Activated T-cell treated with anti-CD3 and anti-CD28 coated beads, Interleukin-2, amount 50 U/mL, for 1 hour (primary cell): ENCODE measurements at places on chromosomes 2 and 18.

DNA sequence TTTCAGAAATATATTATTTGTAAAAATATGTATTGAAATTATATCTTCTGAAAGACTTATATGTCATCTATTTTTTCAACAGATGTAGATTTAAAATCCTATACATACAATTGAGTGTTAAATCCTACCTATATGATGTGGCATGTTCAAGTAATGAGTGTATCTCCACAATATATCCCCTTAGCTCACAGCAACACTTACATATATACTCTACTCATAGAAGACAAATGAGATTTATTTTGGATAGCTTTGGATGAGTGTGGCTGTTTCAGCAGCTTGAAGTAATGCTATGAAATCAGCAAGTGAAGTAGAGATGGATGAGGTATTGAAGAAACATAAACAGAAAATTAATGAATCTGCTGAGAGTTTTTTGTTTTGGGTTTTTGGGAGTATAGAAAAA, 263.1 kb downstream of the ARHGAP15 start:
- DNase-seq, result no peak

- no peak for DNase-seq
These were observed 195.6 kb downstream of the MYCN start for GRCh38 chr2:16135913-16136310.

GRCh38 chr2:191740016-191740419, 62.1 kb downstream of the NABP1 start:
- no peak for DNase-seq

GRCh38 chr18:23200756-23201155, 65.5 kb downstream of the CABLES1 start:
- DNase-seq, result no peak

DNA sequence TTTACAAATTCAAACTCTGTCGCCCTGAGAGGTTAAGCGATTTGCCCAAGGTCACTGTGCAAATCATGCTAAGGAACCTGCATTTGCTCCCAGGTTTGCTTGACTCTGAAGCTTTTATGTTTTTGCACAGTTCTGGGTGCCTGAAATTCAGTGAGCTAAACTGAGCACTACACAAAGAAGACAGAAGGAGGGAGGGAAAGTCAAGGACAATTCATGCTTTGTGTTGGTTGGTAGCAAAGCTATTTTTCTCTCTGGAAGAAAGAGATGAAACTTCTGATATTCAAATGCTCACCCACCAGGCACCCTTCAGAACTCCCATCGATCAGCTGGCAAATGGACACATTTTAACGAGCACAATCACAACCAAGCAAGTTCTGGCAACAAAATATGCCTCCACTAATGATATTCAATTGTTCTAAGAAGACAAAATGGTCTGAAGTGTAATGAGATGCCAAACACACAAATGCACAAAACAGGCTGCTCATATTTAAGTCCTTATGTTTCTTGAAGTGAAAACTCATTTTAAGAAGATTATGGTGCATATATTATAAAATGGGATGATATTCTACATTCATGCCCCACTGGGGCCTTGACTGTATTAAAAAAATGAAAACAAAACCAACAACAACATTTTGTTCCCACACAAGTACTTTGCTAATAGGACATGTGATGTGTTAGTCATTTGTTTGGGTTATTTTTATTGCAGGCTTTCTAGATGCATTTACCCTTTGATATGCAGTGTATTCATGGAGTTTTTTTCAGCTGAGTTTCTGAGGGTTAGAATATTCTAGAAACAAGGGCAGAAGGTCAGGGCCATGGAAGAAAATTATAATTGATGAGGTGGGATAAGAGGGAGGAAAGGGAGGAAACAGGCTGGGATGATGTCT, 445.6 kb upstream of the CELF4 start:
- no peak for DNase-seq

DNA sequence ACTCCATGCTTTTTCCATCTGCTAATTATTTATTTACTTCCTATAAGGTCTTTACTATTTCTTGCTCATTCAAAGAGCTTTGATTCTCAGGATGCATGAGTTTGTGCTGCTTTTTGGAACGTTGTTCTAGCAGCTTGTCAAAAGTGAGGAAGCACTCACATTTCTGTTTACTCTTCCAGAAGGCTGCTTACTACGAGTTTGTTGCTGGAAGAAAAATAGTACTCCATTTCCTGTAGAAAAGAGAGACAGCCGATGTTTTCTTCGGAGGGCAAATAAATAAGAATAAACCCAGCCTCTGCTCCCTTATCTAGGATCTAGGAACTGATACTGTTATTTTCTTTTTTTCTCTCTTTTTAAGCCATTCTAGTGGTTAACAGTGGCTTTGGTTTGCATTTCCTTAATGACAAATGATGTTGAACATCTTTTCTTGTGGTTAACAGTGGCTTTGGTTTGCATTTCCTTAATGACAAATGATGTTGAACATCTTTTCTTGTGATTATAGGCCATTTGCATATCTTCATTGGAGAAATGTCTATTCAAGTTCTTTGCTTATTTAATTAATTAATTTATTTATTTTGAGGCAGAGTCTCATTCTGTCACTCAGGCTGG, 20.5 kb downstream of the CYP27A1 start:
- no peak for DNase-seq

- DNase-seq, result no peak
These were observed 1.4 kb downstream of the WNT6 start for GRCh38 chr2:218860950-218861381.

DNA sequence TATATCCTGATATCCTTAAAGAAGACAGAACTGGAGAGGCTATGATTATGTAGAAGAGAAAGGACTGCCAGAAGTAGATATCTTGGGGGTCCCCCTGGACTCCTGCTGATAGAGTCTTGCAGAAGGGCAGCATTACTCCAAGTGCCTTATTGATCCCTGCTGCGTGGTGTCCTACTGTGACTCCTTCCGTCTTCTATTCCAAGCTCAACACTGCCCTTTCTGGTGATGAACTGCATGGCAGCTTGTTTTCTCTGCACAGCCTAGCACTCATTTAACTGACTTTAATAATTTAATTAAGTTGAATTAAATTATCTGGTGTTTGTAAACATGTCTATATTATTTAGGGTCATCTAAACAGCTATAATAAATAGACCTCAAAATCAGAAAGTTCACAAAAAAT, 194.1 kb upstream of the DSEL start:
- no peak for DNase-seq

- no peak for DNase-seq
These were observed 605.4 kb downstream of the BCL11A start for GRCh38 chr2:59947917-59948541.

GRCh38 chr2:10048501-10049171, 5.3 kb downstream of the KLF11 start:
- DNase-seq, result peak; percentile 49

DNA sequence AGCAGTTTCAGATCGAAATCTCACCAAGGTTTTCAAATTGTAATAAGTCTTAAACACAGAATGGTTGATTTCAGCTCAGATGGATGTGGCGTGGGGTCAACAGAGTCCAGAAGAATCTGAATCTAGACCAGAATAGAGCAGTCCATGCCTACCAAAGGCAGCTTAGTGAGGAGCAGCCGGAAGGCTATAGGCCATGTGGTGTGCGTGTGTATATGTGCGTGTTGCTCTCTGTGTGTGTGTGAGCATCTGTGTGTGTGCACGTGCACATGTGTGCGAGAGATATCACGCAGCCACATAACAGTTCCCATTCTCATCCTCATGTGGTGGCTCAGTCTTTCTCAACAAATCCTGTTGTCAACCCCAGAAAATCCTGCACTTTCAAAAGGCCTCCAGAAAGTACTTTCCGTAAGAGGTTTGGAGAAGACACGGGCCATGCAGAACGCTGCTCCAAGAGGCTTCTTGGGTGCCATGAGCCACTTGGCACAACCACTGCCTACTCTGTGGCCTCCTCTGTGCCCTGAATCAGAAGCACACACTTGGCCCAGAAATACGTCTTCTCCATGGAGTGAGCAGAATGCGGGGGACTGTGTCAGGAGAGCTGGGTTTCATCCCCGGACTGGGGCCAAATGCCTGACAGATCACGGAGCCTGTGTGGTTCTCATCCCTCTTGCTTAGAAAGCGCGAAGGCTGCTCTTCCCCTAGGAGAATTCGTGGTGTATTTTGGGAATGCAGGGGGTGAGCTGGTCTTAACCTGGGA, 67.3 kb downstream of the ACKR3 start:
- no peak for DNase-seq

- no peak for DNase-seq
These were observed 194.4 kb downstream of the RPIA start for GRCh38 chr2:88885679-88886416.

DNA sequence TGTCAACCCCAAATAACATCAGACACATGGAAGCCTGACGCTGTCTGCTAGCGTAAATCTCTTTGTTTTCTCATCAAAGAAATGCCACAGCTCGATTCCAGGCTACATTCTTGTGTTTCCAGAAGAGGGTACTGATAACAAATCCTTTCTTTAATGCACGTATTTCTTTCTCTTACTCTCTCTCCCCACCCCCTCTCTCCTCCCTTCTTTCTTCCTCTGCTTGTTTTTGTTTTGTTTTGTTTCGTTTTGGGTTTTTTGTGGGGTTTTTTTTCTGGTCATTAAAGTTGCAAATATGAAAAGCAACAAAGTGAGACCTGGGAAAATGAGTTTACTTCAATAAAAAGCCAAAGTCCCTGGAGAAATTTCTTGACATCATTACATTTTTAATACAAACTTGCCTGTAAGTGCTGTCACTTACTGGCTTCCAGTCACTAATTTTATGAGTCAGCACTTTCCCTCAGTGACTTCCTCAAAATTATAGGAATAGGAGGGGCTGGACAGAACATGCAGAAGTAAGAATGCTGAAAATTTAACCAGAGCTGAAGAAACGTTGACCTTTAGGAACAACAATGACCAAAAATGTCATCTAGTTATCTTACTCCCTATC, 106.7 kb upstream of the NABP1 start:
- DNase-seq, result no peak

DNA sequence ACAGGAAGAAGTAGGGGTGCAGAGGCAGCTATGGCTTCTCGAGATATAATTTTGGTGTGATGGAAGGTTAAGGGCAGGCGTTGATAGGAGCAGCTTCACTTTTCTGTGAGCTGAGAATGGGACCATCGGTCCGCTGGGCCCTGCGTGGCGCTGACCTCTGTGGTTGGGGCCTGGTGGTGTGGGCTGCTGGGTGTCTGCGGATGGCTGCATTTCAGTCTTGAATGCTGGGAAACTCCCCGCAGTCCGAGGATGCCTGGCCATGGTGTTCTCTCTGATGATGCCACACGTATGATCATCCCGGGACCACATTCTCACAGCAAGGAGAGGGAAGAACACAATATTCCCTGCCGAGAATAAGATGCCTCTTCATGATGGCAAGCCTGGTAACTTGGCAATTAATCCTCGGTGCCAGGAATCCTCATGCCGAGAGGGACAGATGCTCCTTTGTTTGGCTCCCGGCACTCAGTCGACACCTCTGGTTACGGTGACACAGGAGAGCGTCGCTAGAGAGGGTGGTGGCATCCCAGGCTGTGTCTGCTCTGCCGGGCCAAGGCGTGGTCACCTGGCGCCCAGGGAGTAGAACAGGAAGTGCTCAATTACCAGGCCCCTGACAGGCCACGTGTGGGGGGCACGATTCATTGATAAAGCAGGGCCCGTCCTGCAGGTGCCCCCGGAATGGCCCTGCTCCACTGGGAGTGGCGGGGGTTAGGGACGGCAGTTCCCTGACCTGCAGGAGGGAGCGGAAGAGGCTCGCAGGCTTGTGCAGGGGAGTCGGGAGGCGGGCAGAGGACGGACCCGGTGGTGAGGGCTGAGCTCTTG, 119.4 kb upstream of the CTDP1 start:
- peak; percentile 1 for DNase-seq

DNA sequence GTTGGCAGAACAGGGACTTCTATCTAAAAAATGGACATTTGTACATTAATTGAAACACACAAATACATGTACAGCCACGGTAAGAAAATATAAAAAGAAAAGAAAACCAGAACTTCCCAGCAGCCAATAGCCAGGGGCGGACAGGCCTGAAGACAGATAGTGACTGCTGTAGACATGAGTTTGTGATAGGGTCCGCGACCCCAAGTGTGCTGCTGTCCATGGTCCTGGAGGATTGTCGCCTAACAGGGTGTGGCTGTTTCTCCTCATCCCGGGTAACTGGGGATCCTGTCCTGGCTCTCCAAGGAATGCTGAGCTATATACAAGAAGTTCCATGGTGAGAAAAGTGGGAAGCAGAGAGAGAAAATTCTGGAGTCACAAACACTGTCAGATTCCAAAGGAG, 266.5 kb upstream of the SALL3 start:
- no peak for DNase-seq

DNA sequence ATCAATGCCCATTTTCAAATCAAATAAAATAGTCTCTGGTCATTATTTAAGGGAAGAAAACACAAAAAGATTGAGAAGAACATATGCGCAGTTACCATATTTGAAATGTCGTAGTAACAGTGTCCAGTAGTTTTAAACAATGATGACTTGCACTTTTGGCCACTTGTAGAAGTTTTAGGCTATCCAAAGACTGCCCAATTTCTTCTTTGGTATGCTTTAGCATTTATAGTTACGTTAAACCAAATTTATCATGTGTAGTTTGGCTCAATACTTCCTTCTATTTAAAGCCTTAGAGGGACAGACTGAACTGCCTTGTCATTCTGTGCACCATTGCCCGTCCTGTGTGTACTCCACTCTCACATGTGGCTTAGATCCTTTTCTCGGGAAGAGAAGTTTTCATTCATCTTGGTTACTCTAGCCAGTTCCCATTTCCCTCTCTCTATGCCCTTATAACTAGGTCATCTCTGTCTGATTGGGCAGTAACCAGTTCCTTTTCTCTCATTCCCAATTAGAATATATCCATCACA, 84.8 kb upstream of the TTN start:
- DNase-seq, result no peak

DNA sequence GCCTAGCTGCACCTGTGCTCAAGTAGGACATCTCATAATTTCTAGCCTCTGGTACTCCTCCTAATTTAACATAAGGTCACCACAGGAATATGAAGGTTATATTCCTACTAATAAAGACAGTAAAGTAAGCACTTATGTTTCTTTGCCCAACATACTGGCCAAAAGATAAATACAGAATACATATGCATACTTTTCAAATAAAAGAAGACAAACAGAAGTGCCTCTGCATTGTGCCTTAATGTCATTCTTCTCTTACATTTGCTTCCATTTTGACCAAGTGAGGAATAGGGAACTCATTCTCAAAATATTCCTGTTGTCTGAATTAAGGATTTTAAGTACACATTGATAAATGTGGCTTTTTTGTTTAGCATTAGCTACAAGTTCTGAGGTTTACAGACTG, 5.6 kb downstream of the BCL11A start:
- no peak for DNase-seq

- DNase-seq, result no peak
These were observed 408.2 kb downstream of the ZNF804A start for GRCh38 chr2:185006481-185006880.

DNA sequence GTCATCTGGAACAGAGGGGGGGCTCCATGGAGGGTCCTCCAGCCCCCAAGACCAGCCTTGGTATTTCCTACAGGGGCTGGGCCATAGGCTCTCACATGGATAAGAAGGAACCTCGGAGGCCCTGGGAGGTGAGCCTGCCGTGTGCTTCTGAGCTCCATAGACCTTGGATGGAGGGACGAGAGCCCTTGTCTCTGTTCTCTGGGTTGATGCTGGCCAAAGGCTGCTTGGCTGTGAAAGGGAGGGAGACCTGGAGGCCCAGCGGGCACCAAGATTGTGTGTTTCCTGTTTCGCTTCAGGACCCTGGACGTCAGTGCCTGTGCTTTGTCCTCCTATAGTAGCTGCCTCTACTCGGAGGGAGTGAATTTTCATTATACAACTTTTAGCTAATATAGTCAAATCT, 20.8 kb downstream of the CABLES1 start:
- DNase-seq, result no peak

GRCh38 chr18:58308463-58308862, 264.4 kb downstream of the NEDD4L start:
- no peak for DNase-seq
